ENCODE measurements at places on chromosomes 3 and 15. TPM values are rescaled to one million over a fixed set of nuclear protein-coding genes. Genes with fewer than 3 reads are reported as not detected.

PRTG gene
- total RNA-seq, result 3.7 TPM

SERINC4 gene
- total RNA-seq, result 0.34 TPM

ARGFX gene
- not detected for total RNA-seq

TF gene
- 2.1 TPM for total RNA-seq

TMCO5A gene
- total RNA-seq, result not detected

GRAMD2A gene
- total RNA-seq, result 3.1 TPM

CD200 gene
- total RNA-seq, result 14.3 TPM

SPTBN5 gene
- 11.9 TPM for total RNA-seq

GCSAM gene
- 0.49 TPM for total RNA-seq

CFAP20DC gene
- 0.18 TPM for total RNA-seq

PLA1A gene
- 1.6 TPM for total RNA-seq

TLR9 gene
- total RNA-seq, result 0.26 TPM

WDR93 gene
- total RNA-seq, result 0.68 TPM

NRROS gene
- 4.2 TPM for total RNA-seq

ZBTB47 gene
- 32.1 TPM for total RNA-seq

Data from ureter (tissue), 1 donor.